ENCODE measurements at places on chromosomes 6 and 20.
A peak's percentile ranks its signal among the peaks of the same experiment; 100 is the strongest.

DNA sequence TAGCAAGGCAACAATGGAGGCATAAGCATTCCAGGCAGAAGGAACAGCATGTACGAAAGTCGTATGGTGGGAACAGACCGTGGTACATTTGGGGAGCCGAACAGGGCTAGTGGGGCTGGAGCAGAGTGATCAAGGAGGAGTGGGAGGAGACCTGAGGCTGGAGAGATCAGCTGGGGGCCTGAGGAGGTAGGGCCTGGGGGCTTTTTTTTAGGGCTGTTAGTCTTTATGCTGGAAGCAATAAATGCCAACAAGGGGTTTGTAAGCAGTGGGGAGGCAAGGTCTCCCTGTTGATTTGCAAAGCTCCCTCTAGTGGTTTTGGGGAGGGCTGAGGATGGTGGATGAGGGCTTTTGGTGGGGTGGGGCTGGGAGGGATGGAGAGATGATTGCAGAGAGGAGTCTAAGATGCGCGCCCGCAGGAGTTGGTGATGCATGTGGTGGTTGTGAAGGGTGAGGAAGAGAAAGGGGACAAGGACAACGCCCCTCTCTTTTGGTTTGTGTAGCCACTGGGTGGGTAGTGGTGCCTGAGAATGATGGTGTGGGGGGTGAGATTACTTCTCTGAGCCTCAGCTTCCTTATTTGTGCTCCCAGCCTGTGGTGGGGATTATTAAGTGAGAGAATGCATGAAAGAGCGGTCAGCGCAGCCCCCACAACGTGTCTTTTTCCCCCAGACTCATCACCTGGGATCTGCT is 74.1 kb upstream of the TOX2 start:
- DNase-seq, result peak; percentile 19

DNA sequence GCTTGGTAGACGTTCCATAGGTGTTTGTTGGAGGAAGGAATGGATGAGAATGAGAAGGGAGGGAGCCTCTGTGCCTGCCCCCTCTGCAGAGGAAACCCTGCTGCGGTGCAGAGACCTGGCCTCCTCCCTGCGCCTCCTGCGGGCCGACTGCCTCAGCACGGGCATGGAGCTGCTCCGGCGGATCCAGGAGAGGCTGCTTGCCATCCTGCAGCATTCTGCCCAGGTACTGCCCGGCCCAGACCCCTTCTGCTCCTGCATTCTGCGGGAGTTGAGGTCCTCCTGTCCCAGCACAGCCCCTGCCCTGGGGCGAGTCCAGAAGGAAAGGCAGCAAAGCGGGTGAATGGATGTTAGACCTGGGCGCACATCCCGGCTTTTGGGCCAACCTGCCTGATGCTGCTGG is 6.1 kb downstream of the DNPH1 start:
- no peak for DNase-seq

DNA sequence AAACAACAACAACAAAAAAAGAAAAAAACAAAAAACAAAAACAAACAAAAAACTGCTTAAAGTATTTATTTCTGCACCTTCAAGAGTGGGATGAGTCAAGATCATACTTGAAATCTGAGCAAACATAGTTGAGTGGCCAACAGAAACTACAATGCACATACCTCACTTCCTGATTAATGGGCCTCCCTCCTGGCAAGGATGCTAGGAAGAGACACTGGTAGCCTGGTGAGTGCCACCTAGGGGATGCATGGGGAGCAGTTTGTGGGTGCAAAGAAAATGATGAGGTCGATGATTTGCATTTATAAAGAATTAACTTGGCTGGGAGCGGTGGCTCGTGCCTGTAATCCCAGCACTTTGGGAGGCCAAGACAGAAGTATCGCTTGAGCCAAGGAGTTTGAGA is 808.1 kb downstream of the MAFB start:
- DNase-seq, result no peak

GRCh38 chr6:41654698-41655151 is 16.5 kb downstream of the MDFI start:
- no peak for DNase-seq

- DNase-seq, result no peak
Measured at GRCh38 chr6:95517568-95517967, 59.8 kb upstream of the MANEA start.

DNA sequence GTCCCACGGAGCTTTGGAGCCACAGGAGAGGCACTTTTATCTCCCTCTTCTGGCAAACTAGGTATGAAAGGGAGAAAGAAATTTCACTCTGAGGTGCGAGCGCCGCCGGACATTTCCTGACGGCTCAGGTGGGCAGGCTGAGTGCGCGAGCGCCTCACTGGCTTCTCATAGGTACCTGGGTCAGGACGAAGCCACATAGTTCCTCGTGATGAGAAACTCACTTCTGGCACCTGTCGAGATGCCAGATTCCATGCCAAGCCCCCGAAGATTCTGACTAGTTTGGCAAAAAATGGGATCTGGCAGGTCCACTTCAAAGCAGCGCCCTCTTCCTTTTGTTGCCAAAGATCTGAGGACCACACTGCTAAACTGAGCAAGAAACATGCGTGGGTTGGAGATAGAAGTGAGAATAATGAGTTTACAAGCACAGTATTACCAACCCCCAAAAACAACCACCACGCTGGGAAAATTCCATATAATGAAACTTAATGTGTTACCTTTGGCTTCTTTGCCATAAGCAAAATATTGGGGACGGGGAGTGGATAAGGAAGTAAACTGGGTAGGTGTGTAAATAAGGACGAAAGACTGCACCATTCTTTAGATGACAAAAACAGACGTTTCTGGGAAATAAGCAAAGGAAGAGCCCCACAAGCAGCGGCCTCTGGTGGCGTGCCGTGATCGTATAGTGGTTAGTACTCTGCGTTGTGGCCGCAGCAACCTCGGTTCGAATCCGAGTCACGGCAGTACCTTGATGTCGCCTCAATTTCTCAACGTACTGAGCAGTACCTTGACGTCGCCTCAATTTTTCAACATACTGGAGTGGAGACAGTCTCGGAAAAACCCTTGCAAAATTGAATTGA is 89.8 kb upstream of the PRSS16 start:
- DNase-seq, result peak; percentile 76
